Cerebellar nuclear complex (tissue), 1 donor: ENCODE measurements at places on chromosomes 6 and 20.

- DNase-seq, result no peak
Measured at GRCh38 chr20:41587956-41588355, 30.2 kb downstream of the CHD6 start.

- DNase-seq, result no peak
Measured at GRCh38 chr6:82144852-82145340, 102.6 kb downstream of the IBTK start.

DNA sequence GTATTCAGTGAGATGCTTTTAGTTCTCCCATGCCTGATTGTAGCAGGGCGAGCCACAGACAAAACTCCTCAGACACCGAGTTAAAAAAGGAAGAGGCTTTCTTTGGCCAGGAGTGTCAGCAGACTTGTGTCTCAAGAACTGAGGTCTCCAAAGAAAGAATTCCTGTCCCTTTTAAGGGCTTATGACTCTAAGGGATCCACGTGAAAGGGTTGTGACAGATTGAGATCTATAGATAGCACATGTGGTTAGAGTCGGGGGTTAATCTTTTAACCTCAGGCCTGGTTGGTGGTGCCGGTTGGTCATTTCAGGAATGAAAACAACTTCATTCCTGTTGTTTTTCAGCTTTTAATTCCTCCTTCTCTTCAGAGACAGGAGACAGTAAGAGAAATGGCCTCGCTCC lies 168.8 kb upstream of the GRIK2 start:
- no peak for DNase-seq

DNA sequence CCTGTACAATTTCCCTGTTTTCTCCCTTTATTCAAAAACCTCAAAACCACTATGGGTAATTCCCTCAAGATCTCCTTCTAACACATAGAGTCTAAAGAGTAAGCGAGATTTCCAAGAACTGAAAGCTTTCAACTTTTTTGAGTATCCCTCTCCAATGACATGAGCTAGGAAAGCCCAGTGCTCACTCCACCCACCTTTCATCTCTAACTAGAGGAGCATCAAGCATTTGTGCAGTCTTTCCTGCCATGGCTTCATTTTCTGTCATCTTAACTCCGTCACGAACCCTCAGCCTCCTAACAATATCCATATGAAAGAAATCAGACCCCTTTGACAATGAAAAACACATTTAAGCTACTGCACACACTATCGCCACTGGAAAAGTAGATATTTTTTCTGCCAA lies 91.9 kb upstream of the SUPT3H start:
- no peak for DNase-seq

GRCh38 chr6:17015551-17016381 lies 86.1 kb upstream of the STMND1 start:
- DNase-seq, result no peak

GRCh38 chr6:67541586-67541985 lies 1093.5 kb upstream of the ADGRB3 start:
- no peak for DNase-seq

GRCh38 chr6:105759946-105760345 lies 326.2 kb upstream of the PRDM1 start:
- DNase-seq, result no peak

GRCh38 chr6:42564506-42564825 lies 637 bp downstream of the UBR2 start:
- DNase-seq, result no peak

- DNase-seq, result no peak
Measured at GRCh38 chr6:156309017-156309416, 468.2 kb upstream of the ARID1B start.

GRCh38 chr6:129621252-129621651 lies 88.7 kb downstream of the ARHGAP18 start:
- no peak for DNase-seq

DNA sequence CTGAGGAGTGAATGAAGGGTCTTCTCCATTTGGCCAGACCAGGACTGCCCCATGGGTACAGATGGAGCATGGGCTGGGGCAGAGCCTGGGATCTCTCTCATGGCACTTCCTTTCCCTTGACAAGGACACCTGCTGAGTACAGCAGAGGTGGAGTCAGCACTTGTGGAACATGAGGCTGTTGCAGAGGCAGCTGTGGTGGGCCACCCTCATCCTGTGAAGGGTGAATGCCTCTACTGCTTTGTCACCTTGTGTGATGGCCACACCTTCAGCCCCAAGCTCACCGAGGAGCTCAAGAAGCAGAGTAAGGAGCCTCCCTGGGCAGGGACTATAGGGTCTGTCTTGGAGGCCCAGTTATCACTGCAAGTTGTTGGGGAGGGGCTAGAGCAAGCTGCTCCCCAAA lies 29.6 kb downstream of the GSS start:
- DNase-seq, result no peak
